Activated CD4-positive, alpha-beta T cell treated with anti-CD3 and anti-CD28 coated beads, Interleukin-2, Interleukin-4, amounts not matched to agents 100 ng/mL and 50 ng/mL, durations not matched to agents 16 hours and 8 hours (primary cell): ENCODE measurements at places on chromosomes 7 and 10.

DNA sequence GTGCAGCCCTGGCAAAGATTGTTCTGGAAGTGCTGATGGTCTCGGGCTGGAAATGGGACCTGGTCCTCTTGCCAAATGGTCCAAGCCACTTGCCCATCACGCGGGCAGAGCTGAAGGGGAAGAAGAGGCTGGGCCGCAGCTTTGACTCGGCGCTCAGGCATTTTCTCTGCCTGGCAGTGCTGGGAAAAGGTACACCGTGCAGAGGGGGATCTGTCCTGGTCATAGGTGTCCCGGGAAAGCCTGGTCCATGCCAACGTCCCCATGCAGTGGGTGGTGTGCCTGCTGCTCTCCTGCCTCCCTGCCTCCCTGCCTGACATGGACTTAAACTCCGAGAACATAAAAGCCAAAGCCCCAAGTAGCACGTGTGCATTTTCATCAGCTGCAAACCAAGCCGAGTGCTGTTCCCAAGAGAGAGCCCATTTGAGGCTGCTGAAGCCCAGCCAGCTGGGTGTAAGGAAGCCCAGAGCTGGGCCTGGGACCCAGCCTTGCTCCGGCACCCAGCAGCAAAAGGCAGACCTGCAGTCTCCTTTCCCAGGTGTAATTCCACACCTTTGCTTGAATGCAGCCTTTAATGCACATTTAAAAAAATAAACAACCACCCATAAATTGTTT, 72.7 kb downstream of the TCERG1L start:
- no peak for DNase-seq

- no peak for DNase-seq
Observed at GRCh38 chr10:126640401-126640800, 30.1 kb downstream of the C10orf90 start.

GRCh38 chr7:117036836-117037235, 83.5 kb downstream of the ST7 start:
- no peak for DNase-seq

- DNase-seq, result no peak
Observed at GRCh38 chr10:130038611-130039109, 72.0 kb downstream of the C10orf143 start.

DNA sequence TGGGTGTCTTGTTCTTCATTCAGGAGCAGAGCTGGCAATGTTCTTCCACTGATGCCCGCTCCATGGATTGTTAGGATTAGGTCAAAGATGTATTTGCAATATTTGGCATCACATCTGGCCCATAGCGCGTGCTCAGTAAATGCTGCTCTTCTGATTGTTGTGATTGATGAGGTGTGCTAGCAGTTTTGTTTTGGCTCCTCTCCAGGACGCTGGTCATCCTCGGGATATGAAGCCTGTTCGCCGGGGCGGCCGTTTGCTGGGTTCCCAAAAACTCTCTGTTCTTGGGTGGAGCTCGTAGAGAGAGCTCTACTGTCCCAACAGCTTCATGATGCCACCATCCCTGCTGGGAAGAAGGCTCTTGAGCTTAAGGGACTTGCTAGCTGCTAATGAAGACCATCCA, 96.9 kb downstream of the XRCC2 start:
- DNase-seq, result no peak

DNA sequence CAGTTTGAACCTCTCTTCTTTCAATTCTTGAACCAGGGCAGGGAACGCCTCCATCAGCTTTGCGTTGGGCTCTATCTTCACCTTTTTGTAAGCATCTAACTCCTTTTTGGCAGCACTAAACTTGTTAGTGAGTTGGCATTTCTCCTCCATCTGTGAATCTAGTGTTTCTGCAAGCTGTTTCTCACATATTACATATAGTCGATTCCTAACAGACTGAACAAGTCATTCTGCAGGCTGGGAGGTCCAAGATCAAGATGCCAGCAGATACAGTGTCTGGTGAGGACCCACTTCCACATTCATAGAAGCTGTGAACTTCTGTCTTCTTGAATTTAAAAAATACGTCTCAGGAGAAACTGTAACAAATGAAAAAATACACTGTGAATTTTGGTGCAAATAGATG, 539.7 kb downstream of the ANKRD7 start:
- DNase-seq, result no peak

- DNase-seq, result no peak
Observed at GRCh38 chr7:24730018-24730369, 27.3 kb downstream of the GSDME start.

GRCh38 chr7:33640741-33641140, 264.6 kb upstream of the BMPER start:
- DNase-seq, result no peak

DNA sequence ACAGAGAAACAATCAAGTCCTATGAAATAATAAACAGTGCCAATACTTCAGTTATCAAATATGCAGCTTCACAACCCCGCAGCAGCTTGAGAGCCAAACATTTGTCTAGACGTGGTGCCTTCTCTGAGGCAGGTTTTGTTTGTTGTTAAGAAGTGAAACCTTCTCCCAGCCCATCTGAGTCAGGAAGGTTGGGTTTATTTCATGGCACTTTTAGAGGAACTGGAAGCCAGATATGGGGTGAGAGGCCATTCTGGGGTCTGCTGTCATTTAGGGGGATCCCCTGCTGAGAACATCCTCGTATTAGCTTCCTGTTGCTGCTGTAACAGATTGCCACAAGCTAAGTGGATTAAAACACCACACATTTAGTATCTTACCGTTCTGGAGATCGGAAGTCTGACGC, 113.6 kb downstream of the GRK5 start:
- no peak for DNase-seq

DNA sequence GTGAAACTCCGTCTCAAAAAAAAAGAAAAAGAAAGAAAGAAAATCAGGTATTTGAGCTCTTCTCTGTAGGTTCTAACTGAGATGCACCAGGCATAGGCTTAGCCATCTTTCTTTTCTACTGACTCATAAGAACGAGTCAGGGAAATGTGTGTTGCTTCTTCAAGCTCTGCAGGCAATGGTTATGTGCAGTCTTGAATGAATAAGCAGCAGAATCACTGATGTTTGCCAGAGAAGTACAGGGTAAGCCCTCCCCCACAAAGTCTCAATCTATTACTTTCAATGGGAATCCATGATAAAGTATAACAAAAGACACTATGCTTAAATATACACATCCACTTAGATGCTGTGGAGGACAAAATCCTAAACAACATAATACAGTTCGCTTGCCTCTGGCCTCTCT, 239.2 kb downstream of the PARD3 start:
- DNase-seq, result no peak

- peak; percentile 46 for DNase-seq
Observed at GRCh38 chr10:6669269-6669859, 89.3 kb upstream of the PRKCQ start.

GRCh38 chr7:4256286-4256685, 425.8 kb upstream of the FOXK1 start:
- no peak for DNase-seq

- no peak for DNase-seq
Observed at GRCh38 chr7:22787951-22788350, 34.7 kb downstream of the TOMM7 start.

DNA sequence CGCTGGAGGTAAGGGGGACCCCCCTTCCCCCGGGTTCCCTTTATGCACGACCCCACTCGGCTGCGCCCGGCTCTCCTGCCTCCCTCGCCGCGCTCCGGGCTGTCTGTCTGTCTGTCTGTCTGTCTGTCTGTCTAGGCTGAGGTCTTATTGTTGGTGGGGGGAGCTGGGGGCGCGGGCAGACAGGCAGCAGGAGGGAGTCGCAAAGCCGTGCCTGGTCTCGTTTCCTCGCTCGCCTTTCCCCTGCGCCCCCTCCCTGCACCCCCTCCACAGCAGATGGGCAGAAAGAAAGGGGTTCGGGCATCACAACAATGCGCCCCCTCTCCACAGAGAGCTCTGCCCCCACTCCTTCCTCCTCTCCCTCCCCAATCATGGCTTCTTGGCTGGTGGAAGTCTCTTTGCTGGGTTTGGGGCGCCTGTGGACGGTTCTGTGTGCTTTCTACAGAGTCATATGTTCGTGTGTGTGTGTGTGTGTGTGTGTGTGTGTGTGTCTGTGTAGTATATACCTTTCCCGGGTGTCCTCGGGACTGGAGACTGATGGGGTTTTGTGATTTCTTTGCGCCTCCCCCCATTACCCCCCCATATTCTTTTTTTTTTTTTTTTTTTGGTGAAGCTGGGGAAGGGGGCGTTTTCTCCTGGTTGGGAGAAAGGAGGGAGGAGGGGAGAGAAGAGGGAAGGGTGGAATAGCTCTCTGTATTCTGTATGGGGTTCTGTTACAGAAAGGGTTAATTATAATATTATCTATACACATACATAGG, 1.9 kb downstream of the AUTS2 start:
- no peak for DNase-seq

GRCh38 chr7:85708221-85708620, 521.4 kb upstream of the SEMA3D start:
- no peak for DNase-seq

- no peak for DNase-seq
Observed at GRCh38 chr10:122255509-122256301, 15.4 kb upstream of the BTBD16 start.

- DNase-seq, result no peak
Observed at GRCh38 chr7:101557421-101557820, 71.7 kb downstream of the MYL10 start.

- DNase-seq, result no peak
Observed at GRCh38 chr10:58384095-58384494, 1.1 kb upstream of the TFAM start.

DNA sequence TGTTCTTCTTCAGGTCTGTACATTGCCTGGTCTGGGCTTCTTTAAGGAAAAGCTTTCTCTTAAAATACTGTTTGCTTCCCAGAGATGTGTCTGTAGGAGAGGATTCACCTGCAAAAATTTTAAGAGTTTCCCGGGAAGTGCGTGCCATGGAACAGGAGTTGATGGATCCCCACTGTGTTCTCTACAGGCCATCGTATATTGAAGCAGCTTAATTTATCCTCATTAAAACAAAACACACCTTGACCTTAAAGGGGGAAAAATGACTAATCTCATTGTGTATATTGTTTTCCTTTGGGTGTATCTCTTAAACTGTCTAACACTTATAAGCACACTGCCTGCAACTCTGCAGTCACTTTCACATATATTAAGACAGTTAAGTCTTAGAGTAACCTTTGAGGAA, 111.4 kb downstream of the ST7 start:
- no peak for DNase-seq

DNA sequence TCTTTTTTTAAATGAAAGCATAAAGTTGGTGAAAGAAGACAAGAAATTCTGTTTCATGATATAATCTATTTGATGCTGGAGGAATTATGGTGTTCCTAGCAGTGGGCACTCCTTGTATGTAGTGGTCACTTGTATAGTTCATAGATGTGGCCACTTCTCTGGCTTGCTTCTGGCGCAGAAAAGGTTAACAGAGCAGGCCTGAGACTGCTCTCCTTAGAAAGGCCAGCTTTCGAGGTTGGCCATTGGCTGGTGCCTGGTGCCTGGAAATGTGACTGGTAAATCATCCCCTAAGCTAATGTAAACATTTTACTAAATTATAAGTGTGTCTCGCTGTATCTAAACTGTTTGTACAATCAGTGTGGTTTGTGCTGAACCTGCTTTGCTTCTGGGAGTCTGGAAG, 276.1 kb downstream of the PHTF2 start:
- DNase-seq, result no peak

GRCh38 chr7:33685981-33686683, 219.2 kb upstream of the BMPER start:
- DNase-seq, result no peak

GRCh38 chr7:87154569-87154968, 2.3 kb downstream of the DMTF1 start:
- DNase-seq, result peak; percentile 21

DNA sequence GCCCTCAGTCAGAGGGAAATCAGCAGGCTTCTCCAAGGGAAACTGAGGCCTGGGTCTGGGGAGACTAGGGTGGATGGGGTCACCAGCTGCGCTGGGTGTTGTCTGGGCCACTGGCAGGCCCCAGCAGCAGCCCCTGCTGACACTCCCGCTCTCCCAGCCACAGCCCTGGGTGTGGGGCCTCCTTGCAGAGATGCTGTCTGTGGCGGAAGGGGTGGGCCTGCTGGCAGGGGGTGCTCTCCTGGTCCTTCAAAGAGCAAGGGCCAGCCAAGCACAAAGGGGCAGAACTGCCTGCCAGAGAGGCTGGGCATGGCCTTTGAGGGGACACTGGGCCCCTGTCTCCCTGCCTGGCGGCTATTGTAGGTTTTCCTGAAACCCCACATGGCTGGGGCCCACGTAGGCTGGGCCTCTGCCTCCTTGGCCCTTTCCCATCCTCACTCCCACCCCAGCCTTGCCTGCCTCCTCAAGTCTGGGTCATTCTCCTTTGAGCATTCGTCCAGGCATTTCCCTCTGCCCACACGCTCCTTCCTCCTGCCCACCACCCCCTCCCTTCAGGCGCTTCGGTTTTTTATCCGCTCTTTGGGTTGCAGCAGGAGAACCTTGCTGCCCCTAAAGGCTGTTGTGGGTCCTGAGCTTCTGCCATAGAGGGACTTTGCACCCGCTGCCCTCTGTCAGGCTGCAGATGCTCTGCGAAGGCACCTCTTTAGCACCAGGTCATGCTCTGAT, 9.1 kb downstream of the COL13A1 start:
- DNase-seq, result no peak

GRCh38 chr7:158403013-158403821, 184.4 kb downstream of the PTPRN2 start:
- DNase-seq, result no peak

- no peak for DNase-seq
Observed at GRCh38 chr10:46235705-46236545, 50.9 kb upstream of the ANTXRL start.

- no peak for DNase-seq
Observed at GRCh38 chr7:151691449-151691848, 171.8 kb upstream of the RHEB start.

DNA sequence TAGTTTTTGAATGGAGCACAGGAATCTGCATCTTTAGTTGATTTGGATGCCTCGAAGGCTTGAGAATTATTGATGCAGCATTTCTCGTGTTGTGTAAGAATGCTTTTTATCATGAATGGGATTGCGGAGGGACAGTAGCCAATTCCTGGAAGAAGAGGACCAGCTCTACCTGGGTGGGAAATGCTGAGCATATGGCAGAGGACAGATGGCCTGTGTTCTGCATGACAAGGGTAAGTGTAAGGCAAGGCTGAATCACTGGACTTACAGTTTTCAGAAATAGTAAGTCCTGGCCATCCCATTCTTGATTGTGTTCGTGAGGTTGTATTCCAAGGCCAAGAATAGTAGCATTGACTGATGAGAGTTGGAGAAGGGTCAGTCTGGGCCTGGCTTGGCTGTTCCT, 15.9 kb downstream of the RP9 start:
- DNase-seq, result no peak

GRCh38 chr7:26397796-26398426, 106.2 kb downstream of the SNX10 start:
- DNase-seq, result no peak
